ENCODE measurements at places on chromosomes 6 and 20. TPM values are rescaled to one million over a fixed set of nuclear protein-coding genes. Genes with fewer than 3 reads are reported as not detected.

Gene ZNF334
- 0.90 TPM for total RNA-seq

Gene PNPLA1
- 0.32 TPM for total RNA-seq

Gene ROMO1
- 141 TPM for total RNA-seq

Gene VSX1
- not detected for total RNA-seq

Gene POM121L2
- not detected for total RNA-seq

Gene TRIM31
- total RNA-seq: not detected

Gene CPXM1
- 57.7 TPM for total RNA-seq

DNA sequence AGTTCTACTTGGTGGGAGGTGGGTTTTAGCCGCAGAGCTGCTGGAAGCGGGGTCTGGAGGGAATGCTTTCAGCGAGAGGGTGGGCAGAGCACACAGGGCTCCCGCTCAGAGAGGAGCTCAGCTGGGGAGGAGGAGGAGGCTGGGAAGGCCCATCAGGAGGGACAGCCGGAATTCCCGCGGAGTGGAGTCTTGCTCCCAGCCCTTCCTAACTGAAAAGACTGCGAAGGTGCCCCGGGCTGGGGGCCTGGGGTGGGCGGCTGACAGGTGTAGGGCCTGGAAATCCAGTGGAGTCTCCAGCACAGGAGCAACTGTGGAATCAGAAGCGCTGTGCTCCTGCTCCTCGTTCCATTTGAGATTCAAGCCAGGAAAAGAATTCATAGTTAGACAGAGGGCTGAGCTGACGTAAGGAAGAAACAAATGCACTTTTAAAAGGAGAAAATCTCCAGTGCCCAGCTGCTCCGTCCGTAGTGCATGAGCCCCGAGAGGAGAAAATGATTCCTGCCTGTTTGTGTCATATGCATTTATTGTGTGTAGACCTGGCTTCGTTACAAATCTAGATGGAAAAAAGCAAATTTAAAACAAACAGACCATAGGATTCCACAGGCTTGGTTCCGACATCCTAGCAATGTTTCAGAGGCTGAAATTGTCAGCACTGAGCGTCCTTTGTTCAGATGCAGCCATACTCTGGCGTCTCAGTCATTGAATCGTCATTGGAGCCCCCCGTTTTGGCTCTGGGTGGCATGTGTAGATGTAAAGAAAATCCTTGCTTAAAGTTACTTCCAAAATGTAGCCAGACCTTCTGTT lies 197.7 kb downstream of the SMOC2 start:
- no peak for DNase-seq

GRCh38 chr6:148087659-148088058 lies 255.0 kb upstream of the SASH1 start:
- no peak for DNase-seq

- DNase-seq: no peak
Observed at GRCh38 chr6:116108836-116109235, 8.2 kb downstream of the NT5DC1 start.

- DNase-seq: no peak
Observed at GRCh38 chr20:13219327-13220193, 1.5 kb upstream of the ISM1 start.

DNA sequence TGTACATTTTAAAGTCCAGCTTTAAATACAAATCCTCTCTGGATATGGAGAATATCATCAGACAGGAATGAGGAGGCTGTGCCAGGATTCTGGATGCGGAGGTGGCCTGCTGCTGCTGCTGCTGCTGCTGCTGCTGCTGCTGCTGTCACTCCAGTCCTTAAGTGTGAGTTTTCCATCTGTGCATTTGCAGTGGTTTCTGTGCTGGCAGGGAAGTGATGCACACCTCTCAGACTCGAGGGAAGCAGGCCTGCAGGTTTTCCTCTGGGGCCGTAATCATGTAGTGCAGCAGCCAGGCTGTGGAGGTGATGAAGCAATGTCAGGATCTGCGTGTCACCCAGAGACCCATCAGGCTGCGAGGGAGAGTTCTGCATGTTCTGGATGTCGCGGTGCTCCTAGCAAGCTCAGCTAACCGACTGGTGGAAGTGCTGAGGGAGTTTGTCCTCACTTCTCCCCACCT lies 32.0 kb downstream of the CFAP61 start:
- no peak for DNase-seq

GRCh38 chr6:108968325-108969316 lies 120.4 kb downstream of the ARMC2 start:
- no peak for DNase-seq

- no peak for DNase-seq
Observed at GRCh38 chr20:34243377-34243776, 2.2 kb downstream of the ASIP start.

- no peak for DNase-seq
Observed at GRCh38 chr6:135657207-135657606, 159.7 kb upstream of the AHI1 start.

DNA sequence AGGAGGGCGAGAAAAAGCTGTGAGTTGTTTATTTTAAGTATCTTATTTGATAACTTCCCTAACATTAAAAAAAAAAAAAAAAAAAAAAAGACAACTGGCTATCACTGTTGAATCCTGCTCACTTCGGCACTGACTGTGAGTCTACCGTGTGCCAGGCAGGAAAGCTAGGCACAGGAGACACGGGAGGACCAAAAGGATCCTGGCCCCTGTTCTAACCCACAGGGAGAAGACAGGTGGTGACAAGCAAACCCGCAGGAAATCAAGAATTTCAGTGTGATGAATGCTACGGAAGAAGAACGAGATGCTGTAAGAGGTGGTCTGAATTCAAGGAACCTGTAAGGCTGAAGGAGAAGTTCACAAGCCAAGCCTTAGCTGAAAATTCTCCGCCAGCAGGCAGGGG lies 94.7 kb upstream of the NFATC2 start:
- no peak for DNase-seq

GRCh38 chr6:40671694-40672050 lies 84.5 kb upstream of the LRFN2 start:
- no peak for DNase-seq
